ENCODE measurements at places on chromosomes 1 and 21. TPM values are rescaled to one million over a fixed set of nuclear protein-coding genes. Genes with fewer than 3 reads are reported as not detected.

S100B gene
- 4.7 TPM for total RNA-seq

GCSAML gene
- 0.42 TPM for total RNA-seq

EXTL1 gene
- 1.6 TPM for total RNA-seq

GNAT2 gene
- total RNA-seq: not detected

SELL gene
- 4.2 TPM for total RNA-seq

S100A5 gene
- total RNA-seq: not detected

CFAP141 gene
- total RNA-seq: not detected

RGS18 gene
- 6.1 TPM for total RNA-seq

TBX15 gene
- total RNA-seq: 6.8 TPM

KCNE1 gene
- 10.8 TPM for total RNA-seq

KDF1 gene
- not detected for total RNA-seq

TSTD1 gene
- 34.2 TPM for total RNA-seq

CNR2 gene
- total RNA-seq: not detected

TEKT2 gene
- total RNA-seq: not detected

GPR52 gene
- total RNA-seq: 0.68 TPM

HMCN1 gene
- total RNA-seq: 142 TPM

CLCA4 gene
- not detected for total RNA-seq

All from thoracic aorta (tissue), 2 donors.